ENCODE measurements at places on chromosomes 7 and 10.

- no peak for DNase-seq
These were observed 77.9 kb downstream of the CCDC71L start for GRCh38 chr7:106583100-106583499.

DNA sequence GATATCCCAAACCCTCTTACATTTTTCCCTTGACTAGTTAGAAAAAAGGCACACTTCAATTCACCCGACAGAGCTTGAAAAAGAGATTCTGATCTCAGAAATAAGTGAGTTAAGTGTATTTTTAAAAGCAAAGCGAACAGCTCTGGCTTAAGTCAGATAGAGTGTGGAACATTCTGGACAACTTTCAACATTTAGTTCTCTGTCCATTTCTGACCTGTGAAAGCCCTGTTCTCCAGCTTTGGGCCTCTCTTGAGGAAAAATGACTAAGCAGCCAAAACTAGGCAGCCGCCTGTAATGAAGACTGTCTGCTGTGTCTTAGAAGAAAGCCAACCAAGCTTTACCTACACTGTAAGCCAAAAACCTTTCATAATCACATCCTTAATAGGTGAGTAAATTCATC is 50.5 kb downstream of the CDK6 start:
- DNase-seq = no peak

- no peak for DNase-seq
These were observed 265.2 kb upstream of the PPP2R2D start for GRCh38 chr10:131635564-131636015.

GRCh38 chr10:114495303-114495702 is 91.0 kb upstream of the AFAP1L2 start:
- DNase-seq = no peak

DNA sequence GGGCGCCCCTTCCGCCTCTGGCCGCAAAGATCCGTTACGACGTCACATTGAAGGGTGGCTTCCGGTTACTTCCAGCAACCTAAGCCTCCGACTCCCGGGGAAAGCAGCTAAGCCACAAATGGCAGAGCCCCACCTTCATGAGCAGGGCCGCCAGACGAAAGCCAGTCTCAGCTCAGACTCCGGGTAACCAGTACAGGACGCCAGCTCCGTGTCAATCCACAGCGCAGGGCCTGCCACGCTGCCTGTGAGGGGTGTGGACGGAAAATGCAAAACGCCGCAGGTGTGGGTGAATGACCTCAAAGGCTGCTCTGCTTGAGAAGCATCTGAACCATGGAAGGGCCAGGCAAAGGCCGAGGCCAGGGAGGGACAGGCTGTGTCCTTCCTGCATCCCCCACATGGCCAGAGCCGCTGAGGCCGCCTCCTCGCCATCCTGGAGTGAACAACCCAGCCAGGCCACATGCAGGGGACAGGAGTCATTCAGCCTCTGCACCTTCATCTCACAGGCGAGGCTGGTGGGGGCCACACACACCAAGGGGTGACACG is 53.5 kb upstream of the PPP2R2D start:
- DNase-seq = no peak

- no peak for DNase-seq
These were observed 483.9 kb downstream of the GRM8 start for GRCh38 chr7:126768836-126769235.

DNA sequence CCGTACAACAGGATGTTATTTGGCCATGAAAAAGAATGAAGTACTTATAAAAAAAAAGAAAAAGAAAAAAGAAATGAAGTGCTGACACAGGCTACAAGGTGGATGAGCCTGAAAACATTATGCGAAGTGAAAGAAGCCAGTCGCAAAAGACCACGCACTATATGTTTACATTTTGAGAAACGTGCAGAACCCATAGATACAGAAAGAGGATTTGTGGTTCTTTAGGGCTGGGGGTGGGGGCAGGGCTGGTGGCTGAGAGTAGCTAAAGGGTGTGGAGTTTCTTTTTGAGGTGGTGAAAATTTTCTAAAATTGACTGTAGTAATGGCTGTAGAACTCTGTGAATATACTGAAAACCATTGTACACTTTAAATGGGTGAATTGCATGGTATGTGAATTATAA is 86.0 kb upstream of the FAM20C start:
- no peak for DNase-seq

GRCh38 chr10:120479506-120479905 is 22.5 kb downstream of the PLPP4 start:
- no peak for DNase-seq

GRCh38 chr7:99579956-99580777 is 17.9 kb upstream of the TMEM225B start:
- DNase-seq = no peak
